ENCODE measurements at places on chromosomes 2 and 18.

DNA sequence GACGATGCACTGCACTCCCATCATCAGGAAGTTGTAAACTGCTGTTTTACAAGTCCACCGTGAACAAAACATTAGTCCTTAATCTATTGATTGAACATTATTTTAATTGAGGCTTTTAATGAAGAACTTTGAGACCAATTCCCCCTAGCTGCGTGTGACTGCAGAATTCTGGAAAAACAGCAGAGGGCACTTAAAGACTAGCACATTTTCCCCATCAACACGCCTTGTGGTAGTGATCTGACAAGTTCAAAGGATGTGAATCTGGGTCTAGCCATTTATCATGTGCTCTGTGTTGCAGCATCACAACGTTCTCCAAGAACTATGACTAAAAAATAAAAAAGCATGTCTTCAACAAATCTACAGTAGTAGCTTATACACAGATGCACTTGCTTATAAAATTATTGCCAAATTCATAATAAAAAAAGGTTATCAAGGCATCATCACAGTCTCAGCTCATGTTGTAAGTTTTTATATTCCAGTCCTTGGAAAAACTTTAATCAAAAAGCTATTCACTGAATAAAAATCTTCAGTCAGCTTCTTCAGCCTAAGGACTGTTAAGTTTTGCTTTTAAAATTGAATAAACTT lies 35.8 kb downstream of the SKOR2 start:
- DNase-seq, result peak; percentile 37

- DNase-seq, result peak; percentile 61
Measured at GRCh38 chr2:11419781-11420180, 46.2 kb downstream of the E2F6 start.

DNA sequence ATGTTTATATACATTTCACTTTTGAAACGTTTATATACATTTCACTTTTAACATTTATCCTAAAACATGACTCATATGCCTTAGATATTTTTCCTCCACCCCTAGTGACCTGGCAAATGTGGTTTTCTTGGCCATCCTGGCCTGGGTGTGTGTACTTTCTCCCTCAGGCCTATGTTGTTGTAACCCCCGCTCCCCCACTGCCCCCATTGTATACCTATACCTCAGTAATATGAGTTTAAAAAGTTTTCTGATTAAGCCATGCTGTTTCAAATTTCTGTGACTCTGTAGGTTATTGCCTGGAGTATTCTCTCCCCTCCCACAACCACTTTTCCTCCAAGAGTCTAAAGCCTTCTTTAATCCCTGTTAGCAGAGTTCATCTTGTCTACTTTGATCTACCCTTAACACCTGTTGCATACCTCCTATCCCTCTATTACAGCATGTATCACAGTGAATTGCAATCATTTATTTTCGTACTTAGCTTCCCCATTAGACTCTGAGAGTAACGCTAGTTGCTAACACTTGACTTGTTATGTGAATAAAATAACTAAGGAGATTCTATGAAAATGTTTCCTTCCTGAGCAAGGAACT lies 67.9 kb downstream of the LCLAT1 start:
- no peak for DNase-seq

DNA sequence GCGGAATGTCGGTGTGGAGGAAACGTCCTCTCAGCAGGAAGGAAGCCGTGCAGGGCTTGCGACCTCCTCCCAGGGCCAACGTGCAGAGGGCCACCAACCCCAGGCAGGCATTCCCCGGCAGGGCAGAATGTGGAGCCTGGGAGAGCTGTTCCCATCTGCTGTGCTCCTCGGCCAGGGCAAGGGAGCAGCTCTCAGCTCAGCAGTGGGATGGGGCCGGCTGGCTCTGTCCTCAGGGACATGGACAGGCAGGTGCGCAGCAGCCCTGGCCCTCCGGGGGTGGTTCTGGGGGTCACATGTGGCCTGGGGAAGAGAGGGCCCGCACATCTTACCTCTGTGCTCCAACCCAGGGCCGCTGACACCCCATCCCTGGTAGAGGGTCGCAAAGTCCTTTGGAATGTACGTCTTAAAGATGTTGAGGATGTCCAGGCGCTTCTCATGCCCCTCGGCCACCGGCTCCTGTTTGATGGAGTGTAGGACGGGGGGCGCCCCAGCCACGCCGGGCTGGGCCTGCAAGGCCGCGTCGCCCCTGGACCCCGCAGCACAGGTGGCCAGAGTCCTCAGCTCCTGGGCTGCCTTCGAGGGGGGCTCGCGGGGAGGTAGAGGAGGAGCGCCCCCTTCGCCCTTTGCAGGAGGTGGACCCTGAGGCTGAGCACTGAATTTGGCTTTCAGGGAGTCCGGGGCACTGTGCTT lies 116.4 kb downstream of the ZNF516 start:
- no peak for DNase-seq

DNA sequence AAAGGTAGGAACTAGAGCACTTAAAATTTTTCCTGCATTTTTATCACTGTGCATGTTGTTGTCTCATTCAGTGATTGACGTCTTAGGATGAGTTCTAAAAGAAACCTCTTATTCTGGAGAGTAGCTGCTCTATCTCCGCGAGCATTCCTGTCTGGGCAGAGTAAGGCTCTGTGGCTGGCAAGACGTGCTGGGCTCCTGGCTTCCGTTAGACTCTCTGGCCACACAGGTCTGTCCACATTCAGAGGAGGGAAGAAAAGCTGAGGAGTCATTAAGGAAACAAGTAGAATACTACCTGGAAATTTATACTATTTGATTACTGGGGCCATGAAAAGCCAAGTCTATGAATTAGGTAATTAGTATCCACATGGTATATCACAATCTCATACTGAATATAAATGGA lies 138.0 kb upstream of the DNMT3A start:
- DNase-seq, result no peak

DNA sequence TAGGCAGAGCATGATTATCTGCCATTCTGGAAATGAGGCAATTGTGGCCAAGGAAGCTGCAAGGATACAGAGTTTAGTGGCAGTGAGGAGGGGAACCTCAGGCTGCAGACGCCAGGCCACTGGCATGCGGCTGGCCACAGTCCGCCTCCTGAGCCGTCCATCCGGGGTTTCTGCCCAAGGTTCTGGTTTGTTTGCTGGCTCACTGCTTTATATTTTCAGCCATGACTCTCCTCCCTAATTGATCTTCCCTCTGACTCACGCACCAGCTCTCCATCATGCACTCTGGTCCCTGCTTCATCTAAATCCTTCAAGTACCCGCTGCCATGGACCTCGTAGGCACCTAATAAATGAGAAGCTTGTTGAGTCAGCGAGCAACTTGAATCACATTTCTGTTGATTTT lies 107.8 kb upstream of the REV1 start:
- no peak for DNase-seq

DNA sequence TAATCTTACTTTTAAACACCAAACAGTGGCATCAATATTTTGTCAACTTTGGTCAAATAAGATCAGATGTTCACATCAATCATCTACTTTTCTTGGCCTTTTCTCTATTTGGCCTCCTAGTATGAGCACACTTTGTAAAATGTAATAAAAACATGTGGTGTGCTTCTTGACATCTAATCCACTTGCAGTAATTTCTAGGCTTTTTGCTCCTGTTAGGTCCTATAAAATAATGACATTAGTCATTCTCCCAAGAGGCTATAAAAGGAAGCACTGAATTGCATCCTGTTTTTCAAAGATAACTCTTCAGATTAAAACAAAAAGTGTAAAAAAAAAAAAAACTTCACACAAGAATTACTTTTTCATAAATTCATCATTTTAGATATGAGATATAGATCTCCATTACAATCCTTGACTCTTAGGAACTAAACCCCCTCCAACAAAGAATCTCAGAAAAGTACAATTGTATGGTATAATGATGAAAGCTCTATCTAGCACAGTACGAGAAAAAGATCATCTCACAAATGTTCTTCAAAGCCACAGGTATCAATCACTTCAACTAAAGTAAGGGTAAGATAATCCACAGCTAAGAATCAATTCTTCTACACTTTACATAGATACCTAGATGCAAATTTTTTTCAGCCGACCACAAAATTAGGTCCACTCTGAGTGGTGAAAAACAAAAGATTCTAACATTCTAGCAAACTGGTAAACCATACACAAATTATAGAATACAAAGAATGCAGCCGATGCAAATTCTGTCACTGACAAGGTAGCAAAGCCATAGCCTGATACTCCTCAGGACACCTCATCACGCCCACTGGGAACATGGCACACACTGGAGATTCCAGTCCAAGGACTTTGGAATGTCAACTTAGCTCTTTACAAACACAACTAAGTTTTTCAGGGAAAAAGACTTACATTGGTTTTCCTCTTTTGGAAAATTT lies 2.7 kb downstream of the BCL2 start:
- DNase-seq, result no peak

DNA sequence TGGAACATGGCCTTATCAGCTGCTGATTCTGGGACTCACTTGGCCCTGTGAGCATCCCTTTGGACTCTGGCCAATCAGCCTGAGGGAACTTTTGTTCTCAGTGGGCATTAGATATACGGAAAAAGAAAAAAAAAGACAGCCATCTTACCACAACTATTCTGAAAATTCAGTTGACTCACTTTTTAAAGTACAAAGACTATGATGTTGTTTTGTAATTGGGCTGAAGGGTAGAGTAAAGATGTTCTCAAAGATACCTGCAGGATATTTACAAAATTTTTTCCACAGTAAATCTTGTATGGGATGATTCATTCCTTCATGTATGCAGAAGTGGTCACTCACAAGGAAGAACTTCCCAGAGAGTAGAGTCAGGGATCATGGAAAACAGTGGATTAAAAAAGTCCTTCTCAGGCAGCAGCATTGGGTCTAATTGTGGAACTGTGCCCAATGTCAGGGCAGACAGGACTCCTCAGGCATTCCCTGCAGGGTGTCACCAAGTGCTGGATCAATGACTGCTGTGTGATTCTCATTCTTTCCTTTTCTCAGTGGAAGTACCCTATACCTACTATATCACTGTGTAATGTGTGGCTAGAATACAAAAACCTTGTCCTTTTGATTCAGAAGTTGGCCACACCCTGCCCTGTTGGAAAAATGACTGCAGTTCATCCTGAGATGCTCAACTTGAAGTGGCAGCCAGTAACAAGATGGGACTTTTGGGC lies 35.4 kb downstream of the SULT1C4 start:
- peak; percentile 96 for DNase-seq

DNA sequence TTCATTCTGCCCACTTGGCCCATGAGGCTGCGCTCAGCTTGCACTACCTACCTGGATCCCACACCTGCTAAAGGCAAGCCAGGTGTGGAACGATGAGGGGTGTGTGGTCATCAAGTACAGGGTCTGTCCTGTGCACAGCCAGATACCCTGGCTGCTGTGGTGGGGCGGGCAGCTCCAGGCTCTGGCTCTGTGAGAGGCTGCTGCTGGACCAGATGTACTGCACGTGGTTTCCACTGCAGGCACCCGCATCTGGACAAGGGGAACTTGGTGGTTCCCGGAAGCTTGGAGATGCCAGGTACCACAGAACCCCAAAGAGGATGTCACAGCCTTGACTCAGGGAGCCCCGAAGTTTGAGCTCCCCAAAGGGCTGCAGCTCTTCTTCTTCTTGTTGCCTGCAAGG lies 68.1 kb upstream of the ZNF804A start:
- no peak for DNase-seq

DNA sequence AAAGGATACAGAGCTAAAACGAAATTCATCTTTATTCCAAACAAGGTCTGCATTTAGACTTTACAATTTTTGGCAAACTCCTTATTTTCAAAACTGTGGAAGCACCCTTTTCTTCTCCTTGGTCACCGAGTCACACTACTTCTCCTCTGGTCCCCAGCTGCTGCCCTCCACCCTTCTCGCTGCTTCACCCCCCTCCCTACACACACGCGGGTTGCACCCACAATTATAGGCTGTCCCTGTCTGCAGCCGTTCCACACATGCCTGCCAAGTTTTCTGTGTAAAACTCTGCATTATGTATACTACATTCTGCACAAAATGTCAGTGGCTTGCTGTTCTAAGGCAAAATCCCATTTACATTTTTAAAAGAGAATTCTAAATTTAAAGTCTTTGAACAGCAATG lies 63.5 kb downstream of the PTPN2 start:
- DNase-seq, result no peak

DNA sequence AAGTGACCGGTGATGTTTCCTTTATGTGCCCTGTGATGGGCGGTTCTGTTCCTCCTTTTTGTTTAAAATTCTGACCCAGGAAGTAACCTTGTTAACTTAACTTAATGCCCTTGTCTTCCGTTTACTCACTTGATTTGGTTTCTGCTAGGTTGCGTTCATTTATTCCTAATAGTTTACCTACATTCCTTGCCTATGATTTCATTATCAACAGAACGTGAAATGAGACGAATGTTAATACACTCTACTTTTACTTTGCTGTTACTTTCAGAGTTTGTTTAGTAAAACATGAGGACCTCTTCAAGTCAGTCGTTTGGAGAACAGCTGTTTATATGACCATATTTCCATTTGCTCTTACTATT lies 638 bp downstream of the CEP192 start:
- no peak for DNase-seq

DNA sequence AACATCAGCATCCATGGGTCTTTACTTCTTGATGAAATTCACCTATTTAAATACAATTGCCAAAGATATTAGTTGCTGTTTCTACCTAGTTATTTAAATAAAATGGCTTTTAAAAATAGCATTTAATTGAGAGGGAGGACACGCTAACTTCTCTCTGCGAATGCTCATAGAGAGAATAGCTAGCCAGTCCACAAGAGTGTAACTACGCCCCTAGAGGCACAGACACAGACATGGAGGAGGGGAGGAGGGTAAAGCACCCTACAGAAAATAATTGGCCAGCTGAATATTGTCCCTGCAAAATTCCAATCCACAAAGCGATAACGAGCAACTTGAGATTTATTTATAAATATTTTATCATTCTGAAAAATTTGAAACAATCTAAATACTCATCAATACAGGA lies 97.0 kb upstream of the PAPOLG start:
- DNase-seq, result no peak

- DNase-seq, result no peak
Measured at GRCh38 chr18:48254077-48254602, 155.0 kb downstream of the ZBTB7C start.

GRCh38 chr2:224031358-224031970 lies 7.6 kb downstream of the SERPINE2 start:
- no peak for DNase-seq

GRCh38 chr18:67092141-67092540 lies 424.4 kb downstream of the DSEL start:
- no peak for DNase-seq

DNA sequence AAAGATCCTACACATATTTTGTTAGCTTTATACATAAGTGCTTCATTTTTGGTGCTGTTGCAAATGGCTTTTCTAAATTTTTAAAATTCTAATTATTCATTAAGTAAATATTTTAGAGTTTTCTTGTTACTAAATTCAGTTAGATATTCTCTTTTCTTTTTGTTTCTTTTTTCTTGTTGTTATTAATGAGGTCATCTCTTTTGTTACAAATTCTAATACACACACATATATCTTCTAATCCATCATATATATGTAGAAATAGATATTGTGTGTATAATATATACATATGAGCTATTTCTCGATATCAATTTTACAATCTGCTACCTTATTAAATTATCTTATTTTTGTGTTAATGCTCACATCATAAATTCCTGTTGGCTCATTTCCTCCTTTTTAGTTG lies 255.9 kb downstream of the GALR1 start:
- no peak for DNase-seq

All from foreskin fibroblast (primary cell).